ENCODE measurements at places on chromosomes 7 and 10.
A peak's percentile ranks its signal among the peaks of the same experiment; 100 is the strongest.

DNA sequence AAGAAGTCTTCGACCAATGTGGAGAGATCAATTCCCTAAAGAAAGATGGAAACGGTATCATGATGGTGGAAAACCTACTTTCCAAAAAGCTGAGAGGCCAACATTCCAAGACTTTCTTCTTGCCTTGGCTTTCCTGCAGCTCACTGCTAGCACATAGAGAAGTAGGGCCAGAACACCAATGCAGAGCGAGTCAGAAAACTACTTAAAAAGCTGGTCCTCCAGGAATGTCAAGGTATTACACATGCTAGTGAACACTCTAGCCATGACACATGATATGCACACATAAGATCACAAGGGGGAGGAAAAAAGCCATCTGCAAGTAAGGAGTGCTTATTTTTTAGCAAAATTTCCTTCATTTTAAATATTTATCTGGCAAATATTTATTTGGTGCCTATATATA lies 22.7 kb downstream of the GPAM start:
- no peak for DNase-seq

- DNase-seq, result no peak
Observed at GRCh38 chr10:77715088-77715487, 77.5 kb upstream of the KCNMA1 start.

GRCh38 chr10:11107948-11108347 lies 90.3 kb downstream of the CELF2 start:
- DNase-seq, result no peak

GRCh38 chr10:103542764-103543616 lies 49.5 kb downstream of the NEURL1 start:
- DNase-seq, result peak; percentile 28

DNA sequence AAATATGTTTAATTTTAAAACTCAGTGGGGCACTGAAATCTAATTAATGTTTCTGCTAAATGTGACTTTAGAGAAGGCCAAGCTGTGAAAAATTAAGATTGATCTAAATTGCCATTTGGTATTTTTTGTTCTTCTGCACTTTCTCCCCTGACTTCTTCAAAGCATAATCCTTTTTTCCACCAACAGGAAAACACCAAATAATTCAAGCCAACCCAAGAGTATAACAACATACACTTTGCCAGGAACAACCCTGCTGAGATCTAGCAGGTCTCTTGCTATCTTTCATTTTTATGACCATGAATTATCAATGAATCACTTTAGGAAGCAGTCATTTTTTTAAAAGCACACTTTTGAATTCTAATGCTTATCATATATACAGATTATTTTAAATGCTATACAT lies 100.1 kb downstream of the USP6NL start:
- DNase-seq, result no peak
